Stimulated activated CD4-positive, alpha-beta T cell treated with anti-CD3 and anti-CD28 coated beads, Interleukin-1b, Interleukin-23, amount 100 ng/mL, for 1 hour (primary cell): ENCODE measurements at places on chromosomes 12 and 14.

DNA sequence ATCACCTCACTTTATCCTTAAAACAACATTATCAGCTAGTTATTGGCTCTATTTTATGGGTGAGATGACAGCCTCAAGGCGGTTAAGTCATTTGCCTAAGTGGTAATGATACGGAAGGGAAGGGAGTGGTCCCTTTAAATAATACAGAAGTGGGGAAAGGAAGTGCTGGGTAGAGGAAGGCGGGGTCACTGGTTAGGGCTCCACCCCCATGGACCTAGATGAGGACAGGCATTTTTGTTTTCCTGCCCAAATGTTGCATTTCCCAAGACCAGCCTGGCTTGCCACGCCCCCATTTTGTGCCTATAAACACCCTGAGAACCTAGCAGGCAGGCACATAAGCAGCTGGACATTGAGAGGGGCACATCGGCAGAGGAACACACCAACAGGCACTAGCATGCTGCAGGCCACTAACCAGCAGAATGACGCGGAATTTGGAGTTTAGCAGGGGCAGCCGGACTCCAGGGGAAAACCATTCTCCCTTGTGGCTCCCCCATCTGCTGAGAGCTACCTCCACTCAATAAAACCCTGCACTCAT, 100.9 kb downstream of the EPS8 start:
- no peak for DNase-seq

DNA sequence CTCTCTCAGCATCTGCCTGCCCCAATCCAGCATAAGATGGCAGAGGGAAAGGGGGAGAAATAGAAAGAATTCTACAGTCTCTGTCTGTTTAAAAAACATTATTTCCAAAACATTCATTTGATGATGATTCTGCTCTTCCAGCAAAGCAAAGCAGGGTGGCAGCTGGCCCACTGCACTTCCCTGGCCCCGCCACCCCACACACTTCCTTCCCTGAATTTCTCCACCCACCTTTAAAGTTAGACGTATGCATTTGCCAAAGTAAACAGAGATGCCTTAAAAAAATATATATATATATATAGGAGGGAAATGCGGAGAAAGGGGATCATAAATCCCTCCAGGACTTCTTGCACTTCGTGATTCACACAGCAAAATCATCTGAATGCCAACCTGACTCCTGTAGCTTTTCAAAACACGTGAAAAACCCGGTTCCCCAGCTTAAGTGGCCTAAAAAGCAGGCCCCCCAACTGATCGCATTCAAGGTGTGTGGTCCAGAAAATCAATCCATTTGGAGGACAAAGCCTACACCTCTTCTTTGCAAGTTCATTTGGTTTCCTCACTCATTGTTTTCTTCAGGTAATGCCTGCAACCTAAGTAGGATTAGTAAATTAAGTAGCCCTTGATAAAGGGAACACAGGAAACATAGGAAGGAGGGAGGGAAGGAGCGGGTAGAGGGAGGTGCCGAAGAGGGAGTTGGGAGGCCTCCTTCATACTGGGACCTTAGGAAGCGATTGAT, 68.8 kb downstream of the LLPH start:
- DNase-seq, result no peak

- DNase-seq, result no peak
Measured at GRCh38 chr14:32043624-32044023, 33.5 kb upstream of the ARHGAP5 start.

GRCh38 chr12:59570145-59570544, 25.7 kb upstream of the SLC16A7 start:
- no peak for DNase-seq

- no peak for DNase-seq
Measured at GRCh38 chr14:68663385-68664076, 129.3 kb downstream of the ZFP36L1 start.

- DNase-seq, result no peak
Measured at GRCh38 chr12:115213538-115214016, 529.6 kb upstream of the TBX3 start.

GRCh38 chr12:89880690-89881350, 172.2 kb upstream of the ATP2B1 start:
- no peak for DNase-seq

- no peak for DNase-seq
Measured at GRCh38 chr12:70756118-70756517, 118.9 kb upstream of the PTPRB start.

GRCh38 chr14:57797160-57797559, 68.7 kb downstream of the SLC35F4 start:
- DNase-seq, result no peak

- no peak for DNase-seq
Measured at GRCh38 chr14:73461478-73462047, 3.2 kb upstream of the NUMB start.

- no peak for DNase-seq
Measured at GRCh38 chr12:104122298-104122697, 15.7 kb downstream of the NFYB start.

DNA sequence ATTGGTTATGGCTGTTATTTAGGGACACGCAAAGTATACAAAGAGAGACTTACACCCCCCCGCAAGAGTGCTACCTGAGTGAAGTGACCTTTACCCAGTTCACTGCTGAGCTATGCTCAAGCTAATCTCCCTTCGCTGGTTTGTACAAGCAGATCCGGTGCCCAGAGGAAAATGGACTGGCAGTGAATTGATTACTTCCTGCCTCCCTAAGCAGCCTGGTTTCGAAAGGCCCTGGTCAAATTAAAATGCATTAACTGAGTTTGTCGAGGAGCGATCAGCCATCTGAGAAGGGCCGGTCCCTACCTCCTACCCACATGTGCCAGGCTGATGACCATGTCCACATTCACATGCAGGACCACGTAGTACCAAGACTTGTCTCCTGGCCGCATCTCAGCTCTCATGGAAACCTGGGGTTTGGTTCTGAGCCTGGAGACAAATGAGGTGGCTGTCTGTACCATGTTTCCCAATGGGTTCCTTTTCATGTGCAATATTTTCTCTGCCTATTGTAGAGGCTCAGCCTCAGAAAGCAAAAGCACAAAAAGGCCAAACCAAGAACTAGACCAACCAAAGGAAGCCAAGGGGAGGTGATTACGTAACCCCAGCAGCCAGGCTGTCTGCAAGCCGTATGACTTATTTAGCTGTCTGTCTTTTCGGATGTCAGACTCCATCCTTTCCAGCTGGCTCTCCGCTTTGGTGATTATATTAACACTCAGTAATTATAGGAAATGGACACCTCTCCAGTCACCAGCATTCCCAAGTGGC, 284.7 kb upstream of the PWP1 start:
- no peak for DNase-seq

DNA sequence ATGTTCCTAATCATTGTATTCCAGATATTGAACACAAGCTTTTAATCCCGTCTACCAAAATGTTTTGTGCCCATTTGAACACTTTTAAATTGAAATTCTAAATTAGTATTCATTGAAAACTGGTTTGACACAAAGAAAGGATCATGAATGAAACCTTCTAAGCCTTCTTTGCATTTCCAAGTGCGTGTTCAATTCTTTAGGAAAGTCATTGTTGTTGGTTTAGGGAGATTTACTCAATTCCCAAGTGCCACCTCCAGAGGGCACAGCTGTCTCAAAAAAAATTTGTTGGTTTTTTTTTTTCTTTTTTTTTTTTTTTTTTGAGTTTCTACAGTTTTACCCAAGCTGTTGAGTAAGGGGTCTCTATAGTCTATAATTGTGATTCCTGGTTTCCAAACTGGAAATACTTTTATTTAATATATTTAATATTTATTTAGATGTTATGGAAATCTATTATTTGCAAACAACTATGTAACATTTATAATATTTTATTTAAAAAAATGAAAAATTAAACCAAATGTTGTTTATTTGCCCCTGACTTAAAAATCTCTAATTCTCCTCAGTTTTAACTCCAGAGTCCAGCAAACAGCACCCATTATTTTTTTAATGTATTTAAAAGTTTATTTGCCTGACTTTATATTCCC, 79.9 kb downstream of the NEDD1 start:
- DNase-seq, result no peak

- no peak for DNase-seq
Measured at GRCh38 chr14:29671034-29671433, 256.6 kb downstream of the PRKD1 start.

DNA sequence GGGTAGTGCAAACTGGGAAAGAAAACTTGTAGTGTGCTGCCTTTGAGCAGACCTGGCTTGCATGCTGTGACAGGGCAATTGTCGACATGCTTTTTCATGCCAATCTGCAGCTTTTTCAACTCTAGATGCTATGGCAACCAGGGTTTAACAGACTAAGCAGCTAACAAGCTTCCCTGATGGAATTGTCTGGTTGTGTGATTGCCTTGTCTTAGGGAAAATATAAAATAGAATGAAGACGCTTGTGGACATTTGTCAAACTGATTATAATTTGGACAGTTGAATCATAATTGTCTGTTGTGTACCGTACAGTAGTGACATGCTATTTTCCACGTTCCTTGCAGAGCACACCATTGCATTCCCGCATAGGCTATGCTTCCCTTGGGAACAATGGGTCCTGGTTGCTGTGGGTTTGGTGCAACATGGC, 113.0 kb downstream of the FOXG1 start:
- no peak for DNase-seq

GRCh38 chr12:67498991-67499390, 149.6 kb upstream of the DYRK2 start:
- DNase-seq, result no peak

DNA sequence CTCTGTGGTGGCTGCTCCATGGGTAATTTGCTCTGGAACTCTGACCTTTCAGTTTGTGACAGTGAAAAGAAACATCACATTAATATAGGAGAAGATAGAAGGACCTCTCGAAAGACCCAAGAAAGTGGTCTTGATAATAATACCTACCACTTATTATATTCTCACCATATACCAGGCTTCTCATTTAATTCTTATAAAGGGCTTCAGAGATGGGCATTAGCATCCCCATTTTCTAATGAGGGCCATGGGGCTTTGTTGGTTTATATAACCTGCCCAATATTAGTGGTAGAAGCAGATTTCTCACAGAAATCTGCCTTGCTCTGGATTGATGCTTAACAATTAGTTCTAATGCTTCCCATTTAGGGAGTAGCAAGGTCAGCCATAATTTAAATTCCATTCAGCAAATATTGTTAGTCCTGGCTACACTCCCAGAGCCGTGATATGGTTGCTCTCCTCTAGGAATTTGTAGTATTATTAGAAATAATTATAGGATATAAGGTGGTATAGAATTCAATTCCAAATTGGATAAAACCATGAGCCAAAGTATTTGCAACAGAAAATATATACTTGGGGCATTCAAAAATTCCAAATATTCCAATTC, 7.4 kb upstream of the AMIGO2 start:
- no peak for DNase-seq

DNA sequence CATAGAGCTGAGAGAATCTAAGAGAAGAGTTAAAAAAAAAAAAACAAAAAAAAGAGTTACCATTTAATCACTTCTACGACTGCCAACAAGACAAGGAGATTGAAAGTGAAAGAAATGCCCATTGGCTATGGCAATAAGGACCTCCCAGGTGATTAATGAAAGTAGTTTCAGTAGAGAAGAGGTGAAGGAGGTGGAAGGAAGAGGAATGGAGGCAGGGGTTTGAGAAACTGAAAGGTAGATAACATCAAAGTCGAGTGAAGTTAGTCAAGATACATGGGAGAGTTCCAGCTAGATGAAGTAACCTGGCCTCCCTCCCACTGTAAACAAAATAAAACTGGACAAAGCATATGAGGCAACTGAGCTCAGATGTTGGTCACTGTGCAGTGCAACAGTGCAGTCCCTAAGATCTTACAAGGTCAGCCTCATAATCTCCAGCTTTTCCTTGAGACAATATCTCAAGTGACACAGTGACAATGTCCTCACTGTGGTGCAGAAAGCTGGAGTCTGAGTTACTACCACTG, 118.0 kb upstream of the CCDC198 start:
- DNase-seq, result no peak

GRCh38 chr14:71411738-71412137, 504.5 kb downstream of the PCNX1 start:
- DNase-seq, result no peak

DNA sequence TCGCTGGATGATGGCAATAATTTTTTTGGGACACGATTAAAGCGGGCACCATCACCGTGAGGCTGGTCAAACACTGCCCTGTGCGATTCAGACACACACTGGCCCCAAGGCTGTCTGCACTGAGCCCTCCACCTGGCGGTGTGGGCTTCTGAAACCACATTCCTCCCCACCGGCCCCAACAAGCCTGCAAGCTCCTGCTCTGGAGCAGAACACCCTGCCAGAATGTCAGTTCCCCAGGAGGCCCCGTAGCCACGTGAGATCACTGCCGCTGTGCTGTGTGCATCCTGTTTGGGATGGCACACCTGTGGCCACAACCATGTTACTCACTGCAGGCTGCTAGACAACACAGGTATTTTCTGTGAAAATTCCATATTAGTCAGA, 7.9 kb downstream of the GSC start:
- no peak for DNase-seq

GRCh38 chr14:46344327-46344937, 307.1 kb downstream of the RPL10L start:
- no peak for DNase-seq

DNA sequence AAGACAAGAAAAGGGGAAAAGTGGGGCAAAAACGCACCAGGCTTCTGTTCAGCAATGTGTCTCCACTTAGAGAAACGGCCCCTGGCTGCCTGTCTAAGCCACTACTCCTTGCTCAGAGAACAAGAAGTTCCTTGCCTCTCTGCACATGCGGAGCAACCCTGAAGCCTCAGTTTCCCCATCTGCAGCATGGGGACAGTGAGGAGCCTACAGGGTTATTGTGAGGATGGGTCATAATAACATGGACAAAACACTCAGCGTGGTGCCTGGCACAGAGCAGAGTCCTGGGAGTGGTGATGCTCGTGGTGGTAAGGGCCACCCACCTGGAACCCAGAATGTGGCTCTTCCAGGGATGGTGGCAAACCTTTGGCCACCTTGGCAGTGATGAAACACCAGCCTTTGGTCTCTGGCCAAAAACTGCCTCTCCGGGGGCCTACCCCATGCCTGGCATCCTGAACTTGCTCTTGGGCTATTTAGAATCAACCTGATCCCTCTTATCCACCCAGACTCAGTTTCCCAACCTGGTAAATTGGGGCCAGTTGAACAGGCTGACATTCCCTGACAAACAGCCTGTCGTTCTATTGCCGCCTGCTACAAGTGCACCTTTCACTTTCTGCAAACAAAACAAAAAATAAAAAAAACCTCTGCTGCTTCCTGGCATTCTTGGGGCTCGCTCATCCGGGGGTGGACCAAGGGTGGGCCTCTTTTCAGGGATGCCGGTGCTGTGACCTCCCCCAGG, 56.5 kb upstream of the DLK1 start:
- DNase-seq, result no peak
